Activated T-cell treated with anti-CD3 and anti-CD28 coated beads, Interleukin-2, amount 50 U/mL, for 48 hours (primary cell): ENCODE measurements at places on chromosomes 6 and 20.

DNA sequence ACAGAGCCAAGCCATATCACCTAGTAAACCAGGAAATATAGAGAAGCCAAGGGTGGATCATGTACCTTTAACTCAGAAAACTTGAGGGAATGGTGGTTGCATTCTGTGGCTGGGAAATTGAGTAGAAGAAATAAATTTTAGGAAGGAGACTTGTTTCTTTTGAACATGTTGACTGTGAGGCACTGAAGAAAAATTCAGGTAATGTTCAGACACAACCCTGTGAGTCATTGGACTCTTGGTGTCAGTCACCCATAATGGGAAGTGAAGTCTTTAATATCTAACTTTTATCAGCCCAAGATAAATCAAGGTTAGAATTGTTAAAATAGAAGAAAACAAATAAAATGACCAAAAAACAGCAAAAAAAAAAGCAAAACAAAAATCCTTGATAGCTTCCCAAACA, 98.8 kb upstream of the GRIK2 start:
- DNase-seq = no peak

GRCh38 chr6:107657755-107658461, 166.2 kb downstream of the SCML4 start:
- peak; percentile 68 for DNase-seq

GRCh38 chr6:7673063-7673536, 52.8 kb upstream of the BMP6 start:
- DNase-seq = no peak

- no peak for DNase-seq
Observed at GRCh38 chr6:169075211-169075914, 178.3 kb downstream of the THBS2 start.

DNA sequence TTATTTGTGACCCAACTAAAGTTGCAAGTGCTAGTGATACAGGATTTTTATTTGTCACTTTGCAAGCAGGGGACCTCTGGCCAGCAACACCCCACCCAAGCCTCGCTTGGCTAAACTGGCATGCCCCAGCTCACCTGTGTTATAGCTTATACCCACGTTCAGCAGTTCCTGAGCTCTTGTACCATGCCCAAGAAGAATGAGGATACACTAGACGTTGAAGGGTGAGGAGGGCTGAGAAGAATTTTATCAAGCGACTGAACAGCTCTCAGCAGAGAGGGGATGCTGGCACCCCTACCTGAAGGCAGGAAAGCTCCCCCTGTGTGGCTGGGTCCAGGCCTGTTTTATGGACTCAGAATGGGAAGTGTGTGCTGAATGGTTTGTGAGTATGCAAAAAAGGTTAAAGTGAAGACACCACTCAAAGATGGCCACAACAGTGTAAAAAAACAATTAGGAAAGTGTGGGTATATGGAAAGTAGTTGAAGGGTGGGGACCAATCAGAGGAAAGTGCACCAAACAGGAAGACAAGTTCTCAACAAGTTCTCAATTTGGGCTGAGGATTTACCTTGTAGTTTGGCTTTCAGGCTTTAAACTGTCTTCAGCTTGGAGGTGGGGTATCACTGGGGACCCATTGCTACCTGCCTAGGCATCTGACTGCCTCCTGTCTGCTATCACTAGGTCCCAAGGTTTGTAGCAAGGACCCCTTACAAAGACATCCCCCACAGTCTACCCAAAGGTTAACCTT, 15.0 kb downstream of the BTN2A1 start:
- DNase-seq = no peak
